Fibroblast of skin of scalp (primary cell): ENCODE measurements at places on chromosomes 7 and 10.

DNA sequence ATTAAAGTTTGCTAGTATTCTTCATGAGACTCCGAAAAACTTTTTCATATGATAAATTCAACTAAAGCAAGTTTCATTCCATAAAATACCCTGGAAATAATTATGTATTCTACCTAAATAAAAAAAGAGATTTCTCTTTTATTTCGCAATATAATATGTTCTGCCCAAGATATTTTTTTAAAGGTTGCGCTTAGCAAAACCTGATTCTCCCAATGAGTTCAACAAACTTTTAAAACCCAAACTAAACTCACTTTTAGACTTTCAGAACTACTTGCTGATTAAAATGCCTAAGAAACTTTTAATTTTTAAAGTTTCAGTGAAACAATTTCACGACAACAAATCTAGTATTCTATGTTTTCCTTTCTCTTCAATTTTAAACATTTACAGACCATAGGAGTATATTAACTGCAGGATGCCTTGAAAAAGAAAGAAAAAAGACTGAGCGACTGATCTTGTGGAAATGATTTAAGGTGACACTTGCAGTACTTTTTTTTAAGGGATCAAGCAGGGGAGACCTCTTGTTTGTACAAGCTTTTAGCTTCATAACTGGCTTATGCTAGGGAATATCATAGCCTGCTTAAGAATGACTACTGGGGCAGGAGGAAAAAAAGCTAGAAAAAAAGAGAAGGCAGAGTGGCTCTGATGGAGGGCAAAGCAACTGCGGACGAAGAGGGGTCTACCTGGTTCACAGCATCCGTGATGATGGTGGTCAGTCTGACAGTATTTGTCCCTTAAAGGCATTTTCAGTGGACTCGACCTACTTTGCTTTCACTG lies 1.5 kb downstream of the ZNF800 start:
- DNase-seq, result no peak

- no peak for DNase-seq
Measured at GRCh38 chr10:123526356-123527064, 139.6 kb upstream of the GPR26 start.

DNA sequence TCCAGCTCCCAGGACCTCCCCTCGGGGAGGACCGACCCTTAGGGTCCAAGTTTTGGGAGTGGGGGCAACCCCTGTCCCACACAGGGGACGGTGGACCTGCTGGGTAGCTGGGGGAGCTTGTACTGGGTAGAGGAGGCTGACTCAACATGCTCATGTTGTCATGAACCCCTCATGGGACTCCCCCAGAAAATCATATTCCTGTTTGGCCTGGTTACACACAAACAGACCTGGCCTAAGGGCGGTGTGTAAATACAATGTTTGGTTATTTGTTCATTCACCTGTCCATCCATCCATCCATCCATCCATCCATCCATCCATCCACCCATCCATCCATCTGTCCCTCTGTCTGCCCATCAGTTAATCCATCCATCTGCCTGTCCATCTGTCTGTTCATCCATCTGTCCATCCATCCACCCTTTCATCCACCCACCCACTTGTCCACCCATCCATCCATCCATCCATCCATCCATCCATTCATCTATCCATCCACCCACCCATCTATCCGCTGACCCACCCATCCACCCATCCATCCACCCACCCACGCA lies 92.9 kb downstream of the DNAJB6 start:
- no peak for DNase-seq

DNA sequence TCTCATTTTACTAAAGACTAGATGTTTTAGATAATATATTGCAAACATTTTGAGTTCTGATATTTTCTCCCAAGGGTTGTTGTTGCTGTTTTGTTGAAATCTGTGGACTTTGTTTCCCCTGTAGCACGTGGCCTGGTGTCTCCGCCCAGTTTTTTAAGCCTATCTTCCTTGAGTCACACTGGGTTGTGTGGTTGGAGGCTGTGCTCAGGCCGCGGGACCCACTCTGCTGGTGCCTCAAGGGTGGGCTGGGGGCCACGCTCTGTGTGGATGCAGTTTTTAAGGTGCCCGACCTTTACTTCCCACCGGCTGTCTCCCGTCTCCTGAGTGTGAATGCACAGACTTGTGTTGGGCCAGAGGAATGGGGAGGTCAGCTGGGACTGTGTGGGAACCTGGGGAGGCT lies 4.2 kb upstream of the PRAP1 start:
- no peak for DNase-seq

GRCh38 chr10:1669433-1669832 lies 67.9 kb downstream of the ADARB2 start:
- no peak for DNase-seq

GRCh38 chr10:101704331-101704730 lies 9.4 kb upstream of the FBXW4 start:
- DNase-seq, result no peak

DNA sequence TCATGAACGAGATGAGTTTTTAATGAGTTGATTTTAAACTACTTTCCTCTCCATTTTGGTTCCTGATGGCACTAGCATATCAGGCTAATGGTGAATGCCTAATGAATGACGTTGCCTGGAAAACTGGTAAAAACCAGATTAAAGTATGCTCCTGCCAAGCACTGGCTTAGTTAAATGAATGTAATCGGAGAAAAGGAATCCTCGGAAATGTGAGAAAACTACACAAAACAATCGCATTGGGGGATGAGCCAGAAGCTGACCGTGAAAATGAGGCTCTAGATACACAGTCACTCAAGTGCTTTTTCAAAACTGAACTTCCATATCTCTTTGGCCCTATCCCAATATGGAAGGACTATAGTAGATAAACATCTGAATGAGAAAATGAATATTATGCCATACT lies 153.8 kb upstream of the COL1A2 start:
- no peak for DNase-seq

GRCh38 chr7:136654406-136654805 lies 214.0 kb upstream of the CHRM2 start:
- no peak for DNase-seq

DNA sequence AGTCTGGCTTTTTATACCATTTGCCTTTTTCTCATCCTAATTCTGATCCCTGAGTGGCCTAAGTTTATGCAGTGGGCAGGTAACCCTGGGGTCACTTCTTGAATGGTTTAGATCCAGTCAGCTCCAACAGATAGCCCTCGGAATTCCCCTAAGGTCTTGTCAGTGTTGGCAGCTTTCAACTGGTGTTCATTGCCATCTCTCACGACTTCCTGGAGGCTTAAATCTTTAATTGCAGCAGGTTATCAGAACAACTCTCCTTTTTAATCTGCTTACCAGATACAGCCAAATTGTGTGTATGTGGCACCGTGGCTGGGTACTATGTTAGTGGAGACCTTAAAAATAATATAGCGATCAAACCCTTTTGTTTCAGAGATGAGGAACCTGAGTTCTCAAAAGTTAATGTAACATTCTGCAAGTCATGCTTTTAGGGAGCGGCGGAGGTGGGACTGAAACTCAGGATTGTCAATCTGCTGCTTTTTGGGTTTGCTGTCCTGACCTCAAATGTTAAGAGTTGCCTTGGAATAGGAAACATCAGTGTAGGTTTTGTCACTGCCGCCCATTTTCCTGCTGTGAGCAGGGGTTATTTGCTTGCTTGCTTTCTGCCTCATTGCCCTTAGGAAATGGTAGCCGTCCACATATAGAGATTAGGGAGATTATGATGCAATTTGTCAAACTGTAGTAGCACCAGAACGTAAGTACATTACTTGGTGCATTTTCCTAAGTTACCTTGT lies 818 bp downstream of the DLD start:
- no peak for DNase-seq

- DNase-seq, result no peak
Measured at GRCh38 chr10:71161425-71161824, 50.9 kb upstream of the UNC5B start.

- no peak for DNase-seq
Measured at GRCh38 chr10:71984126-71984808, 20.1 kb downstream of the CHST3 start.

DNA sequence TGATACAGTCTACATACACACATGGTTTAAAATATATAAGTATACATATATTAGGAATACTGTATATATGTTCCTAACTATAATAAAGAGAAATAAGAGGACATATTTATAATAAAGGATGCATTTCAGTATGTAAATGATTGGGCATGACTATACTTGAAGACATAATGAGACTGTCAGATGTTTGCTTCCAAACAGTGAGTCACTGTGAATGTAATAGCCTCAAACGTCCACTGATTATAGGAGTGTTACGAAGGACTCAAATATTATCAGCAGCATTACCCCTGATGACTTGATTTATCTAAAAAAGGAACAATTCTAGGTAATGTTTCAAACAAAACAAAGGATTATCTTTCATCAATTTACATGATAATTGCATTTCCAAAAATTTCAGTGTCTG lies 39.9 kb upstream of the NRBF2 start:
- no peak for DNase-seq

DNA sequence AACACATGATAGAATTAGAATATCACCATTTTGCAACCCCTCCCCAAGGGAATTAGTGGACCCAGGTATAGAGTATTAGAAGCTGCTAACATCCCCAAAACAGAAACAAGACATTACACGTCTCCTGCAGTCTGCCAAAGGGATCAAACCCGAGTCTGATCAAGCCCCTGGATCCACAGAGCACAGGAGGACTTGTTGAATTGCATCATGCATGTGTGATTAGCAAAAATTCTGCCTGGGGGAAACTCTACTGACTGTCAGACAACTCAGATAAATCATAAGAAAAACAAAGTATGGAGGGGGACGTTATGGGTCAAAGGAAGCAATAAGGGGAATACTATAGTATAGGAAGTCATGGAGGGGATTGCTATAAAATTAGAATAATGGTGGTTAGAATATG lies 116.8 kb upstream of the FGFR2 start:
- no peak for DNase-seq

- no peak for DNase-seq
Measured at GRCh38 chr10:28139138-28139537, 140.3 kb upstream of the ODAD2 start.

DNA sequence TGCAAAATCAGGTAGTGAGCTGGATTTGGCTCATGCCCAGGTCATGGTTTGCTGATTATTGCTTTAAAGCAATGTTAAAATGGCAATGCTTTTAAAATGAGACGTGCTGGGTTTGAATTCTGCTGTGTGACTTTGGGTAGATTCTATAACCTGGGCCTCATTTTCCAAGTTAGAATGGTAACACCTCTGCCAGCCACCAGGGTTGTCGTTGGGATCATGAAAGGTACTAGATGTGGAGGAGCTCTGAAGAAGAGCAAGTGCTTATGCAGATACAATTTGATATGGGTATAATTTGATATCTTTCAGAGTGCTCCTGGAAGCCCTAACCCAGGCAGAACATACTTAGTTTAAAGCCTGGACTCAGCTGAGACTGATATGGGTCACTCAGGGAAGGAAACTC lies 60.0 kb downstream of the EVX1 start:
- DNase-seq, result no peak

GRCh38 chr10:24751716-24752115 lies 28.0 kb upstream of the ARHGAP21 start:
- DNase-seq, result no peak

DNA sequence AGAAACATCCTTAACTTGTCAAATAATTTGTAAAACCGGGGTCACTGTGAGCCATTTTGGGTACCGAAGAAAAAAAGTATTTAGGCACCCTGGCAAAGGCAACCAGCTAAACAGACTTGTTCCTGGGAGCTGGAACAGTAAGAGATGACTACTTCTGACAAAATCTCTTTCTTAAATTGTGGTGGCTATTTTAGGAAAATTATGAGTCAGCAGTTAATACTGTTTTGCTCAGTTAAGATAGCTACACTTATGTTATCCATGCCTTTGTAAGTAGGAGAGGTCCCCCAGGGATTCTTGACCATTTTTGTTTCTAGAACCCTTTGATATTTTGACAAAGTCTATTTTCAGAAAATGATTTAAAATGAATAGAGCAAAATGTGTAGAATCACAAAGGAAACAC lies 68.7 kb downstream of the TAX1BP1 start:
- DNase-seq, result peak; percentile 79

- peak; percentile 36 for DNase-seq
Measured at GRCh38 chr10:99941942-99942820, 67.6 kb downstream of the DNMBP start.

GRCh38 chr7:149104749-149105148 lies 14.2 kb upstream of the ZNF786 start:
- no peak for DNase-seq

GRCh38 chr7:134366481-134366880 lies 49.8 kb upstream of the SLC35B4 start:
- DNase-seq, result no peak

DNA sequence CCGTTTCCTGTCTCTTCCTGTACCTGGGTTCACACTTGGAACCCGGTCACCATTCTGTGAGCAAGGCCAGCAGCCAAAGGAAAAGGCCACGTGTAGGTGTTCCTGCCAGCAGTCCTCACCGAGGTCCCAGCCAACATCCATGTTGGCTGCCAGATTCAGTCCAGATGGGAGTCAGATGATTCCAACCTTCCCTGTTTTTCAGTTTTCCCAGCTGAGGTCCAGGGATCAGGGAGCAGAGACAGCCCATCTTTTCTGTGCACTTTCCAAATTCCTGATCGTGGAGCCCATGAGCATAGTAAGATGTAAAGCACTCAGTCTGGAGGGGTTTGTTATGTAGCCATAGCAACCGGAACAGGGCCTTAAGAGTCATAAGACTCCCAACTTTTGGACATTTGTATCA lies 3.9 kb upstream of the PVRIG start:
- peak; percentile 20 for DNase-seq
